ENCODE measurements at places on chromosomes 16 and 17. TPM values are rescaled to one million over a fixed set of nuclear protein-coding genes. Genes with fewer than 3 reads are reported as not detected.
A peak's percentile ranks its signal among the peaks of the same experiment; 100 is the strongest.

GRCh38 chr16:81204798-81205680, 33.5 kb upstream of the BCO1 start:
- no peak overlapping the region for H3K27ac ChIP-seq
- H3K36me3 ChIP-seq, result no peaks in the 10 kb centered on the region
- H3K4me3 ChIP-seq, result no peak overlapping the region
- no peaks in the 10 kb centered on the region for H3K4me1 ChIP-seq
- no peaks in the 10 kb centered on the region for H3K27me3 ChIP-seq

DNA sequence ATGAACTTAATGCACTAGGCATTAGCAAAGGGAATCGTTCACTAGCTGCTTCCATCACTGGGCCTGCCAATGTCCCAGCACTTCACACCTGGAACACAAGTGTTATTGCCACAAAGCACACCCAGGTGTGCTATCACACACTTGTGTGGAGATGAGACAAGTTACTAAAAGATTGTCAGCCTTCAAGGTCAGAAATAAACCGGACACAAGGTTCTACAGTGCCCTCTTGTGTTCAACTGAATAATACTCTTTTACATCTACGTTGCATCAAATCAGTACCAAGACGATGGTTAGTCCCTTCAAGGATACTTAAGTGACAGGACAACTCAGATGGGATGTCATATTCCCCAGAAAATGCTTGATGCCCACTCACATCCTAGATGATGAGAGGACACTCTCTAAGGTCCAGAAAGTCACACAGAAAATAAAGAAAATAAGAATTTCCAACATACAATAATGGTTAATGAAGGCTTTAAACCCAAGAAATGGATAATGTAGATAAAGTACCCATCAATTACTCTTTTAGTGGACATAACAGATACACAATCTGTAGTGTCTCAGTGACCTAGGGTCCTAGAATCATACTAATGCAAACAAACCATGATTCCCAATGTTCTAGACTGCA, 16.4 kb upstream of the GLG1 start:
- H3K36me3 ChIP-seq, result peaks cover 49% of the 10 kb centered on the region
- no peak overlapping the region for H3K4me3 ChIP-seq
- H3K27me3 ChIP-seq, result no peaks in the 10 kb centered on the region
- no peak overlapping the region for H3K27ac ChIP-seq

DNA sequence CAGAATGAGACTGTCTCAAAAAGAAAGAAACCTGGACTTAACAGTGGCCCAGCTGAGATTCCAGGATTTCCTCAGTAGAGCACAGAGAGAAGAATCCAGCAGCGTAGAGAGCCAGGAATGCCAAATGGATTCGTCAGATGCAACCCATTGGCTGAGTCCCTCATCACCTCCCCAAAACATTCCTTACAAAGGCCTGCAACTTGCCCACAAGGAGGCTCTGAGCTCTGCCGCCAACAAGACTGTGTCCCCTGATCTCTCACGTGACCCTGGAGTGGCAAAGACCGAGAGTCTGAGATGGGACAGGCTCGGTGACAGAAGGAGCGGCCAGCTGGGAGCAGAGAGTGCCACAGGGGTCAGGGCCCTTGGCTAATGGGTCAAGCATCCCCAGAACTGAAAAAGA, 6.9 kb upstream of the CHMP6 start:
- H3K27ac ChIP-seq, result no peak overlapping the region
- H3K27me3 ChIP-seq, result no peaks in the 10 kb centered on the region
- DNase-seq, result no peak
- no peaks in the 10 kb centered on the region for H3K36me3 ChIP-seq

DNA sequence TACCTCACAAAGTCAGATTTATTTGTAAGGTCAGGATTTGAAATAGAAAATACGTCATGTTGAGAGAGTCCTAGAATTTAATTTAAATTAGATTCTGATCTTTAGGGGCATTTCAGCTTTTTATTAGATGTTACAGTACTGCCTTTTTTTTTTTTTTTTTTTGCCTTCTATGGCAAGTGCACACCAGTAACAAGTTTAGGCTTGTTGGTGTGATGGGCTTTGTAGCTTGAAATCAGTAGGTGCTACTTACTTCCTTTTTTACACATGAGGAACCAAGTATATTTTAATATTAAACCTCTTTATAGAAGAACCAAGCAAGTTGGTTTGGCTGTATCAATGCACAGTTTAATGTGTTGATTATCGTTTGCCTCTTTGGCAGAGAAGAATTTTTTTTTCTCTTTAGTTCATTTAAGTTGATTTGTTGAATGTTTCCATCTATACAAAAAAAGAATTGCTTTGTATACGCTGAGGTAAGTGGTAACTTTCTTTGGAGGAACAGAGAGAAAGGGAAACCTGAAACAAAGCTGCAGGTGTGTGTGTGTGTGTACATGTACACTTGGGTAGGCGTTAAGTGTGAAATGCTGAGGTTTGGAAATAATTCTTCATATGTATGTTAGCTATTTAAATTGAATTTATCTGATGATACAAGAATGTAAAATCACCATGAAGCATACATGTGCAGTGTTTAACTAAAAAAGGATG, 15.7 kb downstream of the RBL2 start:
- H3K36me3 ChIP-seq, result peaks cover 32% of the 10 kb centered on the region
- peak; percentile 77 for DNase-seq
- H3K4me1 ChIP-seq, result peaks cover 18% of the 10 kb centered on the region
- peak overlapping the region; percentile 86 for H3K27ac ChIP-seq

DNA sequence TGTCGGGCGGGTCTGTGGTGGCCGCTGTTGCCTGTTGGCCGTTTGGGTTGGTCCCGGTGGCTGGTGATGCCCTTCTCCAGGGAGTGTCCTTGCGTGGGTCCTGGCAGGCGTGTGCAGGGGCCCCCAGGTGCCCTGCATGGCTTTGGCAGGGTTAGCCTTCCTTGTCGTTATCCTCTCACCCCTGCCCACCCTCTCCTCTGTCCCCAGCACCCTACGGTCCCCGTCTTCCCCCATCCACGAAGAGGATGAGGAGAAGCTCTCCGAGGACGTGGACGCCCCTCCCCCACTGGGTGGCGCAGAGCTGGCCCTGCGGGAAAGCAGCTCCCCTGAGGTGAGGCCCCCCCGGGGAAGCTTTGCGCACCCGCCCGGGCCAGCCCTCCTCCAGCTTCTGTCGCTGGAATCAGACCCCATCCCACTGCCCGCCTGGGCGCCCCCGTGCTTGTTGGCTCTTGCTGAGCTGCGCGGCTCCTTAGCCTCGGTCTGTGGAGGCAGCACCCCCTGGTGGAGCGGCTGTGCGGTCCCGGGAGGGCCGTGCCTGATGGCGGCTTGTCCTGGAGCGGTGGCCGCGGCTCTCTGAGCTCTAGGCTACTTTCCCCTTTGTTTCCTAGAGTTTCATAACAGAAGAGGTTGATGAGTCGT, 10.6 kb upstream of the NUDT16L1 start:
- H3K4me3 ChIP-seq, result no peak overlapping the region
- no peak overlapping the region for H3K27ac ChIP-seq
- H3K36me3 ChIP-seq, result no peaks in the 10 kb centered on the region
- no peak for DNase-seq

GRCh38 chr17:43615330-43616028, 46.2 kb downstream of the MEOX1 start:
- no peaks in the 10 kb centered on the region for H3K27me3 ChIP-seq
- H3K4me3 ChIP-seq, result no peak overlapping the region
- H3K27ac ChIP-seq, result no peak overlapping the region
- peak; percentile 40 for DNase-seq
- no peaks in the 10 kb centered on the region for H3K36me3 ChIP-seq

- H3K4me1 ChIP-seq, result peaks cover 2% of the 10 kb centered on the region
- no peak overlapping the region for H3K27ac ChIP-seq
- DNase-seq, result no peak
- no peaks in the 10 kb centered on the region for H3K27me3 ChIP-seq
- H3K4me3 ChIP-seq, result no peak overlapping the region
Observed at GRCh38 chr17:13635951-13636350, 34.2 kb upstream of the HS3ST3A1 start.

- H3K4me1 ChIP-seq, result no peaks in the 10 kb centered on the region
- H3K36me3 ChIP-seq, result no peaks in the 10 kb centered on the region
- no peaks in the 10 kb centered on the region for H3K27me3 ChIP-seq
- no peak overlapping the region for H3K27ac ChIP-seq
Observed at GRCh38 chr16:50774960-50775359, 33.1 kb downstream of the CYLD start.

GRCh38 chr16:58026139-58026704, 668 bp downstream of the MMP15 start:
- peaks cover 33% of the 10 kb centered on the region for H3K4me1 ChIP-seq
- H3K27me3 ChIP-seq, result no peaks in the 10 kb centered on the region
- peak overlapping the region; percentile 81 for H3K4me3 ChIP-seq
- H3K36me3 ChIP-seq, result no peaks in the 10 kb centered on the region
- H3K27ac ChIP-seq, result no peak overlapping the region

DNA sequence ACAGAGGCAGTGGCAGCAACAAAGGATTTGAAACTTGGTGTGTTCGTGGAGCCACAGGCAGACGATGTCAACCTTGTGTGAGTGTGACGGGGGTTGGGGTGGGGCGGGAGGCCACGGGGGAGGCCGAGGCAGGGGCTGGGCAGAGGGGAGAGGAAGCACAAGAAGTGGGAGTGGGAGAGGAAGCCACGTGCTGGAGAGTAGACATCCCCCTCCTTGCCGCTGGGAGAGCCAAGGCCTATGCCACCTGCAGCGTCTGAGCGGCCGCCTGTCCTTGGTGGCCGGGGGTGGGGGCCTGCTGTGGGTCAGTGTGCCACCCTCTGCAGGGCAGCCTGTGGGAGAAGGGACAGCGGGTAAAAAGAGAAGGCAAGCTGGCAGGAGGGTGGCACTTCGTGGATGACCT, 25.5 kb downstream of the STH start:
- peaks cover 15% of the 10 kb centered on the region for H3K36me3 ChIP-seq
- DNase-seq, result no peak
- no peaks in the 10 kb centered on the region for H3K27me3 ChIP-seq
- no peak overlapping the region for H3K27ac ChIP-seq
- H3K4me3 ChIP-seq, result no peak overlapping the region
- peaks cover 45% of the 10 kb centered on the region for H3K4me1 ChIP-seq

DNA sequence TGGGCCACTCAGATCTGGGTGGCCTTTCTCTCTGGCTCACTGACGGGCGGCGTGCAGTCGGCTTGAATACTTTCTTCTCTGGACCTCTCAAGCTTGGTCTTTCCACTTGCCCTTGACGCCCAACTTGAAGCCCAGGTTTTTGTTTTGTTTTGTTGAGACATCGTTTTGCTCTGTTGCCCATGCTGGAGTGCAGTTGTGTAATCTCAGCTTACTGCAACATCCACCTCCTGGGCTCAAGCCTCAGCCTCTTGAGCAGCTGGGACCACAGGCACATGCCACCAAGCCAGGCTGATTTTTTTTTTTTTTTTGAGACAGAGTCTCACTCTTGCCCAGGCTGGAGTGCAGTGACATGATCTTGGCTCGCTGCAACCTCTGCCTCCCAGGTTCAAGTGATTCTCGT, 22.7 kb upstream of the KIF19 start:
- no peaks in the 10 kb centered on the region for H3K36me3 ChIP-seq
- H3K27ac ChIP-seq, result no peak overlapping the region
- DNase-seq, result no peak
- no peaks in the 10 kb centered on the region for H3K4me1 ChIP-seq

The CDRT15L2 gene
- total RNA-seq, result not detected

The TMEM186 gene
- 4.9 TPM for total RNA-seq

The CCL3 gene
- total RNA-seq, result not detected

The GUCY2D gene
- not detected for total RNA-seq

The TBC1D3K gene
- total RNA-seq, result not detected

The UBE2G1 gene
- 45.2 TPM for total RNA-seq

The TMIGD1 gene
- not detected for total RNA-seq

The TAT gene
- total RNA-seq, result not detected

The CALB2 gene
- total RNA-seq, result not detected

Data from Karpas-422 (cell line).